ENCODE measurements at places on chromosomes 16 and 17.

GRCh38 chr17:27571563-27572352 lies 59.2 kb upstream of the LGALS9 start:
- no peak for DNase-seq

DNA sequence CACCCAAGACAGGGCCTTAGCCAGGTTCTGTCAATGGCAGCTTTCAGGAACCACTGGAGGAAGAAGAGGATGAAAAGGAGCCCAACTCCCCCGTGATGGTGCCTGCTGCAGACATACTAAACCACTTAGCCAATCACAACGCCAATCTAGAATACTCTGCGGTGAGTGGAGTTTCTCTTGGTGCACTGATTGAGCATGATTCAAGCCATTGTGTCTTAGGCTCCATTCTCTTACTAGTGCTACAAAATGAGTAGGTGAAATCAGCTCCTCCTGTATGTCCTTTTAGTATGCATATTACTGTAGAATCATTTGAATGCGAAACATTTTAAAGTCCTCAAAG lies 1.4 kb downstream of the SETD6 start:
- no peak for DNase-seq

DNA sequence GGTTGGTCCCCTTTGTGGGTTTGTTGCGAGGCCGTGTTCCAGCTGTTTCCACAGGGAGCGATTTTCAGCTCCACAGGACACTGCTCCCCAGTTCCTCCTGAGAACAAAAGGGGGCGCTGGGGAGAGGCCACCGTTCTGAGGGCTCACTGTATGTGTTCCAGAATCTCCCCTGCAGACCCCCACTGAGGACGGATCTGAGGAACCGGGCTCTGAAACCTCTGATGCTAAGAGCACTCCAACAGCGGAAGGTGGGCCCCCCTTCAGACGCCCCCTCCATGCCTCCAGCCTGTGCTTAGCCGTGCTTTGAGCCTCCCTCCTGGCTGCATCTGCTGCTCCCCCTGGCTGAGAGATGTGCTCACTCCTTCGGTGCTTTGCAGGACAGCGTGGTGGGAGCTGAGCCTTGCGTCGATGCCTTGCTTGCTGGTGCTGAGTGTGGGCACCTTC lies 27.3 kb upstream of the STH start:
- no peak for DNase-seq

DNA sequence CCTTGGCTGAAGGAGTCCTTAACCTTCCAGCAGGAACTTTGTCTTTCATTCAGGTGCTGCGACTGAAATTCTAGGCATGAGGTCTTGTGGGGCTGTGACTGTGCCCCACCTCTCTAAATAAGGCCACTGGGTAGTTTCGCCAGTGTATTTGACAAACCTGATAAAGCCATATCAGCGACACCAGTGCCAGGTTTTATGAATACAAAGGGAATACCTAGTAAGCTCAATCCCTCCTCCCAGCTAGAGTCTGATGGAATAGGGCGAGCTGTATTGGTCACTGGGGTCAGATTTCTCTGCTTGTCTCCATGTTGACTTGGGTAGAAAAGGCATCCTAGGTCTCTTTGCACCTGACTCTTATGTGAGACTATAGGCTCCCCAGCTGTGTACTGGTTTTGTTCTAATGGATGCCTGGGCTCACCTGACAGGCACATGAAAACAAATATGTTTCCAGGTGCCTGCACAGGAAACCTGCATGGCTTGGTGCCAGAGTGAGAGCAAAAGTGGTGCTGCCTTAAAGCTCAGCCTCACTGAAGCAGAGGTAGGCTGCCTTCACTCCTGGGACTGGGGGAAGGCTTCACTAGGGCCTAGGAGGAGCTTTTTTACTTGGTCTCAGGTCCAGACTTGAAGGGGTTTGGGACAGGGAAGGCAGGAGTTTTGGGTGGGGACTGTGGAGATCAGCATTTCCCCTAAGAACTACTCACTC lies 8.3 kb downstream of the SLC7A6 start:
- DNase-seq: peak; percentile 60

- no peak for DNase-seq
Measured at GRCh38 chr17:56425483-56425882, 168.0 kb upstream of the NOG start.

- no peak for DNase-seq
Measured at GRCh38 chr16:10828851-10829366, 10.3 kb upstream of the TVP23A start.

DNA sequence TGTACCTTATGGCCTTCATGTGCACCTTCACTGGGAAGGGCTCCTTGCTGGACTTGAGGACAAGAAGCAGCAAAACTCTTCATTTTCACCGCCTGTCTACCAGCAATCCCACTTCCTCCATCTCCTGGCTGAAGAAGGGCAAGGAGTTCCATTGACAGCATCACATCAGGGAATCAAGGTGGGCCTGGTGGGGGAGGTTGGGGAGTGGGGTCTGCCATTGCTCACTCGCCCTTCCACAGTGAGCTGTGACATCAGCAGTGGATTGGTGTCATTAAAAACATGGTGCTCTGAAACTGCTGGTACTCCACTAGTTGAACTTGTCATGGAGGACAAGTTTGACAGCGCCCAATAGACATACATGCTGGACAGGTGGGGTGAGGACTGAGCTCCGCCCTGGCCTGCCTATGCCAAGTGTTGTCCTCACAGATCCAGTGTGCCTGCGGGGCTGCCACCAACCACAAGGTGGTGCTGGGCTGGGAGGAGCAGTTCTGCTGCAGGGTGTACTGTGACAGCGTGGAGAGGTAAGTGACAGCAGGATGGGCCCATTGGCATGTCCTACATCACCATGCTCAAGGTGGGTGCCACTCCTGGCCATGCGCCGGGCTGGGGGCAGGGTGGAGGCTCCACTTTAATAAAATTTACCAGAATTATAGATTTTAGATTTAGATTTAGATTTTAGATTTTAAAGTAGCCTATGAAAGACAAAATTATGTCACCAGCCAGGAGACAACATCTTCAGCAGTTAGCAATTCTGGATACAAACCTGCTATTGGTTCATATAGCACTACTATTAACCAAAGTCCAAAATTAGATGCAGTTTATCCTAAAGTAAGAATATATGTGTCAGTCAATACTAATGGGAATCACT lies 1729.1 kb downstream of the TP53TG3F start:
- DNase-seq: no peak

GRCh38 chr17:1882836-1883235 lies 53.0 kb downstream of the RPA1 start:
- no peak for DNase-seq

DNA sequence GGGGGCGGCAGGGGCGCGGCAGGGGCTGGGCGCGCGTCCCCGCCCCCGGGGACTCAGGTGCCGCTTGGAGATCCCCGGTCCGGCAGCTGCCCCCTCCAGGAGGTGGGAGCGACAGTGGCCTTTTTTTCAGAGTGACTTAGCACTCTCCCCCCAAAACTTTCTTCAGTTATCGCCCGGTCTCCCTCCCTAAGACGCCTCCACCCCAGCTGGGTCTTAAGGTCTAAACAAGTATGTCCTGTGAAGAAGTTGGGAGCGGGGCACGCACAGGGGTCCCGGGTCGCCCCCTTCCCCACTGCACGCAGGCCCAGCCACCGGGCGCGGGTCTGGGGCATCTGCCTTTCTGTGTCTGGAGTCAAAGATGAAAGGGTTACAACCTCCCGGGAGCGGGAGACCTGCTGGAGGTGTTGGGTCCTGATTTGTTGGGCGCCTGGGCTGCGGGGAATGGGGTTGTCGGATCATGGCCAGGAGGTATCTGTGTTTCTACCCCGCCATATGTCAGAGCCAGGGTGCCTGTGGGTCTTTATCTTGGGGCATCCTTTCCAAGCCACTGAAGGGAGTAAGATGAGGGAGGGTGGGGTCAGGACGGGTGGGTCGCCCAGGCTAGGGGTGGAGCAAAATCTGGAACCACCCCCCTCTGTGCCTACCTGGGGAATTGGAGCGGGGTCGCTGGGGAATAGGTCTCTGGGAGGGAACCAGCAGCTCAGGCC lies 757 bp downstream of the FMNL1 start:
- no peak for DNase-seq

GRCh38 chr17:43428524-43428923 lies 29.7 kb downstream of the ARL4D start:
- DNase-seq: no peak

- DNase-seq: no peak
Measured at GRCh38 chr17:41695134-41695661, 6.5 kb downstream of the EIF1 start.

- peak; percentile 94 for DNase-seq
Measured at GRCh38 chr17:46922804-46923635, at the start of gene GOSR2. GOSR2 (plus strand) TSS chr17:46923160; CDS start chr17:46923193, 33 bp downstream.

DNA sequence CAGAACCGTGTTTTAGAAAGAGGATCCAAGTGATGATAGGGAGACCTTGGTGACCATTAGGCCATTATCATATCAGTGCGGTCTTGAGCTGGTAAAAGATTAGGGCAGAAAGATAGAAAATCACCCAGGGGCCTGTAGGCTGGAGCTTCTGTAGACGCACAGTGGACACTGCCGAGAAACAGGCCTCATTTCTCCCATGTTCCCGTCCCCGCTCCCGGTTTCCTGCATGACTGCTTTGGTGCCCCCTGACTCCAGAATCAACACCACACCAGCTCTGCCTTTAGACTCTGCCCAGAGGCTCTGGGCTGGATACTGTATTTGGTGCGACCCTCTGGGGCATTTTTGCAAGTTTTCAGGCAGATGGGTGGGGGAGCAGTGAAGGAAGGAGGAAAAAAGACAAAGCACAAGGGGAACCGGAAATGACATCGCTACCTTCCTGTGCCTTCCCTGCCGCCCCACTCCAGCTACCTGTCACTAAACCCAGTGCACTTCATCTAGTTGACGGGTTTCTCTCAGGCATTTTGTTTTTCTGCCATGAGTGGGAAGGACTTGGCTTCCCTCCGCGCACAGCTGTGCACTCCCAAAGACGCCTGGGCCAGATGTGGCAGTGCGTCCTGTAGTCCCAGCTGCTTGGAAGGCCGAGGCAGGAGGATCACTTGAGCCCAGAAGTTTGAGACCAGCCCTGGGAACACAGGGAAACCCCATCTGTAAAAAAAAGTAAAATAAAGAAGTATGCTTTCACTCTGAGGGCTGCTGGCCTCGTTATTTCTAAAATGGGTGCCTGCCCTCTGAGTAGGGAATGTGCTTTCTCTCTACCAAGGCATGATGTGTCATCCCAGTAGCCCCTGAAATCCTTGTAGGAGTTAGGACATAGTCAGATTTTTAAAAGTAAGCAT lies 214.1 kb downstream of the RPTOR start:
- no peak for DNase-seq

DNA sequence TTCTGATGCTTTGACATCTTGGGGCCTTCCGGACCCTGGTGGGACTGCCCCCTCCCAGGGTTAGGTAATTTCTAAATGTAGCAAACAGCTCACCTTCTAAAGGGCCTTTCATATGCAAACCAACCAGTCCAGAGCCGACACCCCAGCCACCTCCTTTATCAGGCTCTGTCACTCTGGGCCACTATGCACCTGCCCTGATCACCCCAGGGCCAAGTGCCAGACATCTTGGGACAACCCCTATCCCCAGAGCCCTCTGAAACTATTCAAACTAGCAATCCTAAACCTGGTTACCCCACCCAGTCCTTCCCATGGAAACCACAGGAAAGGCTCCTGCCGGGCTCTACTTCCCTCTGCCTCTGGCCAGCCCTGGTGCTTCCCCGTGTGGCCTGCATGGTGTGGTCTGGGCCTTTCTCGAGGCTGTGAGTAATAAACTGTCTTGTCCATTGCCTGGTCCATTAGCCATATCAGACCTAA lies 91.2 kb upstream of the TNRC6C start:
- no peak for DNase-seq

DNA sequence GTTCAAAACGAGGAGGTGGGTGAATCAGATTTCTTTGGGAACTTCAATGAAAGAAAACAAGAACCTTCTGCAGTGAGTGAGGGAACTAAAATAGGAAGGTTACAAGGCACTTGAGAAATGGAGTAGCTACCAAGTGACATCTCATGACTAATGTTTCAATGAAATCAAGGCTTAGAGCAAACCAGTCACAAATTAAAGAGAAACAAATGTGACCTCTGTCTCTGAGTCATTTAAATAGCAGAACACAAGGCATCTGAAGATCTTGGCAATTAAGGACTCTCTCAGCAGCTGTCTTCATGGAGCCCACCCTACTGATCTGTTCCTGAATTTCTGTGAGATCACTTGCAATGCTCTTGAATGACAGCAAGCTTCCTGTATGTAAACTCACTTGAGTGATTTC lies 109.5 kb downstream of the CDH11 start:
- DNase-seq: no peak

DNA sequence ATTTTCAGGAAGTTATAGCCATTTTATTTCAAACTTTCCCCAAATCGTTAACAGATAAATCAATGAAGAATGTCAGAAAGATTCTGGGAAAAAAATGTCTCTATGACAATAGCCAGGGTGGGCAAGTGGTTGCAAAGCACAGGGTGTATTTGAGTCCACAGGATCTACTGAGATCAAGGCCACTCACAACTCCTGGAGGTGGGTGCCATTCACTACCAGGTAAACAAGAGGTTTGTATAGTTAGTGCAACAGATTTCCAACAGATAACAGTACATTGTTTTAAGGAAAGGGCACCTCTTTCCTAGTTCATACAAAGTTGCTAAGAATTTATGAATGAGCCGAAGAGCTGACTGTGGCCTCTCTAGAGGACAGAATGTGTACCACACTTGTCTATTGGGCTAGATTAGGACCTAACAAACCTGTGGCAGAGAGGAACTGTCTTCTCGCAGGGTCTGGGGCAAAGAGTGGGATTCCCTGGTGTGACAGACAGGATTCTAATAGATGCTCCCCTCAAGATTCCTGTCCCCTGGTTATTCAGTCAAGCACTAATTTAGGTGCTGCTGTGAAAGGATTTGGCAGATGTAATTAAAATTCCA lies 52.0 kb upstream of the ZNF629 start:
- DNase-seq: no peak

GRCh38 chr17:73773702-73774101 lies 129.5 kb upstream of the SDK2 start:
- no peak for DNase-seq

DNA sequence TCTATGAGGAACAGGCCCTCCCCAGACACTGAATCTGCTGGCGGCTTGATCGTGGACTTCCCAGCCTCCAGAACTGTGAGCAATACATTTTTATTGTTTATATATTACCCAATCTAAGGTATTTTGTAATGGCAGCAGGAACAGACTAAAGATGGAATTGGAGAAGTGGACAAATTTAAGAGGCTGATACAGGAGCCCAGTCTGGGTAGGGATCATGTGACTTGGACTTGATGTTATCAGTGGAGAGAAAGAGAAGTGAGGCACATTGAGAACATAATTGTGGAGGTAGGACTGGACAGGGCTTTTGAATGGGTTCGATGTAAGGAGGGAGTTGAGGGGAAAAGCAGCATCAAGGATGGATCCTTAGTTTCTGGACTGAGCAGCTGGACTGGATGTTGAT lies 93.8 kb downstream of the USP31 start:
- DNase-seq: no peak

Data from NCI-H510A (cell line).